Mucosa of gallbladder (tissue), 1 donor: ENCODE measurements at places on chromosomes 3 and 15.

- no peak for DNase-seq
These were observed 34.3 kb downstream of the ZXDC start for GRCh38 chr3:126441256-126441880.

DNA sequence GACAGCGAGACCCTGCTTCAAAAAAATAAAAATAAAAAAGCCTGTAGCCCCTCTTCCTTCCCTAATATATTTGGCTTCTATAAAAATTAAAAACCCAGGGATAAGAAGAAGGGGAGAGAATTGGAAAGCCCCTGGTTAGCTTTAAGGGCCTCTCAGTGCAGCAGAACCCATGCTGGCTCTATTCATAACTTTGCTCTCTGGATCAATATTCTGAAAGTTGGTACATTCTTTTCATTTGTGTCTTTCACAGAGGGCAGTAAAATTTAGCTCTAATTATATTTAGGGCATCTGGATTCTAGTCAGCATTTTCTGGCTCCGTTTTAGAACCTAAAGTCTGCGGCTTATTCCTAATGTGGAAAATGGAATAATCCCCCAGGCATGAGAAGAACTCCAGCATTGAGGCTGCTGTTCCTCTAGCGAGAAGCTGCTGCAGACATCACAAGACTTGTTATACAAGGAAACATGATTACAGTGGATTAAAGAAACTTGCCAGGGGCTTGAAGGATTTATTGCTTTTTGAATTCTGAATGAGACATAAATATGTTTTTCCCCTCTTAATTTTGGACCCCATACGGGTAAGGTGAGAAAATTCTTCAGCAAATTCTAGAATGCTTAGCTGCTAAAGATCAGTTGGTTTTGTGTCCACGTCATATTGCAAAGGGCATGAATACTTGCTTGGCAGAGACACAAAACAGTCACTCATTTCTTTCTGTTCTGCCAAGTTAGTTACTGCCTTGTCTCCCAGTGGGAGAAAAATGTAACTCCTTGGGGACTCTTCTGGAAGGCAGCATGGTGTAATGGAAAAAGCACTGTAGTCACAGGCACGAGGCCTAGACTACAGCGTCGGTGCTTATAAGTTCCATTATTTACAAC, 177.7 kb downstream of the VGLL4 start:
- DNase-seq, result peak; percentile 47

- no peak for DNase-seq
These were observed 31.7 kb downstream of the POC1A start for GRCh38 chr3:52122491-52122890.

GRCh38 chr3:11553436-11554235, 90.1 kb downstream of the VGLL4 start:
- peak; percentile 48 for DNase-seq

DNA sequence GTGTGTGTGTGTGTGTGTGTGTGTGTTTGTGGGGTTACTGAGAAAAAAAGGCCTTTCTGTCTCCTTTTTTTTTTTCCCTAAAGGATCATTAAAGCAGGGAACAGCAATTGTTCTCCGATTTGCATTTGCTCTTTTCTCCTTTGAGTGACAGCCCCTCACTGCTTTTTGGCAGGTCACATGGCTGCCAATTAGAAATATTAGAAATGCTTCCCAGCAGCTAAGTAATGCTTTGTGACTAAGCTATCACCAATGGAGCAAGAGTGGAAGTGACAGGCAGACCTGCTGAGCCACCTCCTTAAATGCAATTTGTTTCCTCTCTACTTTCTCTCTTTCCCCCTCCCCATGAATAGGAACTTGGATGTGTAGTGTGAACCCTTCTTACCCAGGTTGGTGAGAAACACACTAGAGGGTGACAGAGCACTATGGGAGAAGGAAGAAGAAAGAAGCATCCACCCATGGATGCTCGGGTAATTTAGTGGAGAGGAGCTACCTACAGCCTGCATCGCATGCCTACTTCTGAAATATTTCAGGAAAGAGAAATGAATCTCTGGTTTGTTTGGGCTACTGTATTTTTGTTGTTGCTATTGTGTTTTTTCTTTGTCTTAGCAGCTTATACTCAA, 165.2 kb upstream of the PDZRN3 start:
- no peak for DNase-seq

DNA sequence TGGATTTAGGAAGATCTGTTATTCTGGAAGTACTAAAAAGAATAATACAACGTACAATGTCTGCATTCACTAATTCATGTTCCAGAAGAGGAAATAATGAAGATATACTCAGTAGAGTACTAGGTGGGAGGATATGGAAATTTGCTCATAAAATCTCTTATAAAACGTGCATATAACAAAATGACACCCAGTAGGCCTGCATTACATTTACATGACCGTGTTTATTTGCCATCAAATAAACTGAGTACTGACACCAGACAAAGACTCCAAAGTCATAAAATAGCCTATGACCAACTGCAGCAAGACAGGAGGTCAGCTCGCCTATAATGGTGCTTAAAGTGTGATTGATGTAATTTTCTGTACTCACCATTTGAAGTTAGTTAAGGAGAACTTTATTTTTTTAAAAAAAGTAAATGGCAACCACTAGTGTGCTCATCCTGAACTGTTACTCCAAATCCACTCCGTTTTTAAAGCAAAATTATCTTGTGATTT, 60.4 kb downstream of the DCUN1D1 start:
- no peak for DNase-seq

- no peak for DNase-seq
These were observed 103.5 kb downstream of the LPP start for GRCh38 chr3:188257384-188258026.

- no peak for DNase-seq
These were observed 228.1 kb downstream of the FEZF2 start for GRCh38 chr3:62145086-62145757.

- DNase-seq, result no peak
These were observed 105.6 kb upstream of the BFSP2 start for GRCh38 chr3:133294253-133294652.

GRCh38 chr15:99662903-99663302, 70.3 kb downstream of the LYSMD4 start:
- no peak for DNase-seq

GRCh38 chr15:63436341-63436740, 54.7 kb upstream of the CA12 start:
- DNase-seq, result no peak

DNA sequence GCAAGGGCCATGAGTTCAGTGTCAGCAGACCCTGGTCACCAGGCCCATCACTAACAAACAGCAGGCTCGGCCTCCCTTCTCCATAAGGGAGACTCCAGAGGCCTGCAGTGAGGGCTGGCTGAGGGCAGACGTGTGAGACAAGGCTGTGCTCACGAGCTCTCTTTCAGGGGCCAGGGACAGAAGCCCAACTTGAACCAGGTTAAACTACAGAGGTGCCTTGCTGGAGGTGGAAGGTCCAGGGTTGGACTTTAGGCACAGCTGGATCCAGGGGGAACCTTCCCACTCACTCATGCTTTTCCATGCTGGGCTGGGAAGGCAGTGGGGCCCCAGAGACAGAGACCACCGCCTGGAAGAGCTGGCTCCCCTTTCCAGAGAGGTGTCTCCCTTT, 19.0 kb downstream of the CFAP100 start:
- no peak for DNase-seq

DNA sequence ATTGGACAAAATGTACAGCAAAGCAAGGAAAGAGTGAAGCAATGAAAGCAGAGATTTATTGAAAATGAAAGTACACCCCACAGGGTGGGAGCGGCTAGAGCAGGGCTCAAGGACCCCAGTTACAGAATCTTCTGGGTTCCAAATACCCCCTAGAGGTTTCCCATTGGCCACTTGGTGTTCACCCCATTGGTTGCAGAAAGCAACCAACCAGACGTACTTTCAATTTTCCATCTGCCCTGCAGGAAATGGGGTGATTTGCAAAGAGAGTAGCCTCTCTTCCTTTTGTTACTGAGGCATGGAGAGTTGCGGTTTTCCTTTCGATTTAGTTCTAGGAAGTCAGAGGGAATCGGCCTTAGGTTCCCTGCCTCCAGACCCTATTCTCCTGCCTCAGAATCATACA, 2.4 kb downstream of the PML start:
- no peak for DNase-seq

DNA sequence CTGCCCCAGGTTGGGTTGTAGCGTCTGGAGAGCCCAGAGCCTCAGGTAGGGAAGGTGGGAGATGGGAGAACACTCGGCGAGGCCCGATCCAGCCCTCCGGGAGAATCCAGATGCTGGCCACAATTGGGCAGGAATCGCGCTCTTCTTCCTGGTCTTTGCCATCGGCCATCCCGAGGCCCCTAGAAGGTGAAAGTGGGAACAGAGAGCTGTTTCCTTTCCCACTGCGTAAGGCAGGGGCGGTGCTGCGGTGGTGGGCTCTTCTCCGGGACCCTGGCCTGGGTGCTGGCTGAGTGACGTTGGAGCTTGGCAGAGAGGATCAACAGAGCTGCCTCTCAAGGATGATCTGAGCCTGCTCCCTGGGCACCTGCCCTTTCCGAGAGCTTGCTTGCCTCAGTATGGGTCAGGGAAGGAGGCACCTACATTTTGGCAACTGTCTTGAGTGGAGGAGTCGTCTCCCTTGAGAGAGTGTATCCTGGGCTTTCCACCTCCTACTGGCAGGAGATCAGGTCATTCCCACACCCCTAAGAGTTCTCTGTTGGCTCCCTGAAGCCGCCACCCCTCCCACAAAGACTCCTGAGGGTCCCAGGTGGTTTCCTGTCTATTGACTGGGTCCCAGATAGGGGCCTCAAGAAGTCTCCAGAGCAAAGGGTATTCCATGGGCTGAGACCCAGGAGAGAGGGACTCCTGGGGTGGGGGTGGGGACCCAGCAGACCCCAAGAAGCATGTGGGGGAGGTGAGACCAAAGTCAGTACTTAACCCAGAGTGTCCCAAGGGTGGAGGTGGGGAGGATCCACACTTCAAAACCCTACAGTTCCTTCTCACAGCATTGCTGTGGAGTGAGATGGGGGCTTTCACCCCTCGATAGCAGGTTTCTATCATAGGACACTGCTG, 1.6 kb downstream of the C15orf39 start:
- no peak for DNase-seq

DNA sequence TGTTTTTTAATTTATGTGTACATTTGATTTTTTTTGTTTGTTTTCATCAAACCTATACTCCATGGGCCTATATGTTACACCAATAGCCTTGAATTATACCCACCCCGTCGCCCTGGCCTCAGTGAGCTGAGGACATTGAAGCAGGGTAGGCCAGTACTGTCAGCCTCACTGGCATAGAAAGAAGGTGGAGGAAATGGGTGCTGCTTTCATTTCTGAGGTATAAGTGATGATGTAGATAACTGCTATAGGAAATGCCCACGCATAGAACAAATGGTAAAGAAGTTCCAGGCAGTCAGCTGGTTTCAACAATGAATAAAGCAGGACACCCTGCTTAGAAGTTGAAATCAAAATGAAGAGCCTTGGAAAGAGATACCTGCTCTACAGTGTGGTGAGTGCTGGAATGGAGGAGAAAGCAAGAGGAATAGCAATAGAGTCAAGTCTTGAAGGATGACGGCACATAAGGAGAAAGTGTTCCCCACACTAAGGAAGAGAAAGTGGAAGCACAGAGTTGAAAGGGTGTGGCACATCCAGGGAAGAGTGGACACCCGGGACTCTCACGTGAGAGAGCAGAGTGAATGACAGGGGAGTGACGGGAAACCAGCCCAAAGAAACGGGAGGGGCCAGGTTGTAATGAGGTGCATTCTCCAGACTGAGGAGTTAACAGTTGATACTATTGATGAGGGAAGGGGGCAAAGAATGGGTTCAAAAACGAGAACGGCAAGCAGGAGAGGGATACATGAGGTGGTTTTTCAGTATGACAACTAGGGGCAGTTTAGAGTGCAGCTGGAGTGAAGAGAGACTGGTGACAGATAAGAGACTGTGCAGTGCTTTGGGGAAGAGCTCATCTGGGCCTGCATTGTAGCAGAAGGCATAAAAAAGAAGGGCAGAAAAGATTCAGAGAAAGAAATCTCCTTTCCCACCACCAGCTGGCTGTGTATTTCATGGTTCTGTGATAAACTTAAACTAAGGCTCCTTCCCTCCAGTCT, 70.5 kb downstream of the KLHL25 start:
- DNase-seq, result no peak

DNA sequence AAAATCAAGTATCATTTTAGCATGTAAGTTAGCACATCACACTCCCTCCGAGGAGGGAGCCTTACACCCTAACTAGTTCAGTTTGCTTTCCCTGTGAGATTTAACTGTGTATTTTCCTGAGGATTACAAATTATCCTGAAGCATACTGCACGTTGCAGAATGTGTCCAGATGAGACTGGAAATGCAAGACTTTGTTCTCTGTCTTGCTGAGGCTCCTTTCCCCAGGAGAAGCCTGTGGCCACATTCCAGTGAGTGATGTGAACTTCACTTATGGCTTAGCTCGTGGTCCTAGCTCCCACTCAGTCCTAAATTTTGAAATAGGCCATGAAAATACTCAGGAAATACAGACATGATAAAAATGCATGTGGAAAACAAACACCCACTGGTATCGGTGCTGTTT, 23.7 kb downstream of the PDZRN3 start:
- no peak for DNase-seq

DNA sequence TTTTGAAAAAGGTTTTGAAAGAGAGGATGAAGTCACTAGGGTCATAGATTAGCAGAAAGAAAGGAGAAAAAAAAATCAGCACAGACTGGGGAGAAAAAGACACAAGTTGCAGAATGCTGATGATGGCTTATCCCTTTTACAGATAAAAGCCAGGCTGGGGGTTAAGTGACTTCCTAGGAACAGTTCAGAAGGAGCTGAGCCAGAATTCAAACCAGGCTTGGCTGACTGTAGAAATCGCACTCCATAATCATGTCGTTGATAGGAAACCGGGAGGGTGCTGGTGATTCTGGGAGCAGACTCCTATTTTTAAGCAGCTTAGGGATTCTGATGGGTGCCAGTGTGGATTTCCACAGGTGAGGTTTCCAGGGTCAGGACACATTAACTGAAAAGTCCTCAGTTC, 159.5 kb upstream of the BHLHE40 start:
- no peak for DNase-seq

GRCh38 chr15:96183867-96184266, 146.6 kb upstream of the NR2F2 start:
- no peak for DNase-seq

DNA sequence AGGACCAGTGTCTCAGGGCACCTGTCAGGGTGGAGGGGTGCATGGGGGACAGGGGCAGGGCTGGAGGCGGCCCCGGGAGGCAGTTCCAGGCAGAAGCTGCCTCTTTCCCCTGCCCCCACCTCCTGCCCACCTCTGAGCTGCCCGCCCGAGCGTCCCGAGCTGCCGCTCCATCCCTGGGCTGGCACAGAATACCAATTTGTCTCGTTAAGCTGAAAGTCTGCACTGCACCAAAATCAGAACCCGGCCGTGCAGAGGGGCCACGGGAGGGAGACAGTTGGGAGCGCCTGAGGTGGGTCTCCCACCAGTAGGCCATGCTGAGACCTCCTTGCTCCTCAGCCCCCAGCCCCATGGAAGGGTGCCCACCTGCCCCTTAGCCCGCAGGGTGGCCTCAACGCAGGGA, 1.3 kb upstream of the ATP2B2 start:
- DNase-seq, result no peak

GRCh38 chr15:52118969-52119749, 6.6 kb upstream of the BCL2L10 start:
- DNase-seq, result no peak

DNA sequence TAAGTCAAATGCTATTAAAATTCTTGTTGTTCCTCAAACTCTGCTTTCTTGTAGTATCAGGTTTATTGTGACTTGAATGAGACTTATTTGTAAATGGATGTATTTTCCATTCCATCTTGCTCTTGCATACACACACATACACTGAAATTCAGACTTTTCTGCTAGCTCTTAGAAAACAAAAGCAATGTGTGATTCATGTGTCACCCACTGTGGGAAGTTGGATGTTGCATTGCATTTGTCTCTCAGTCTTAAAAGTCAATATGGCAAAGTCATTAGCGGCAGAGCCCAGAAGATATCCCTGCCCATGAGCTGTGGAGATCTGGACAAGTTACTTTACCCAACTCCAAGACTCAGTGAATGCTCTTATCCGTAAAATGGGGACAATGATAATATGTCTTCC, 357.2 kb upstream of the TPRG1 start:
- DNase-seq, result no peak
